Osteocyte (in vitro differentiated cells): ENCODE measurements at places on chromosomes 3 and 15. TPM values are rescaled to one million over a fixed set of nuclear protein-coding genes. Genes with fewer than 3 reads are reported as not detected.

CKMT1A gene
- not detected in 2 replicates for total RNA-seq

ACVR2B gene
- total RNA-seq, result 9.4 and 10.3 TPM in 2 replicates

FRMD4B gene
- total RNA-seq, result 0.52 and 1.3 TPM in 2 replicates

CAND2 gene
- 9.6 and 10.4 TPM in 2 replicates for total RNA-seq

SLC22A14 gene
- total RNA-seq, result 0.30 and 0.47 TPM in 2 replicates

MCCC1 gene
- total RNA-seq, result 37.4 and 37.9 TPM in 2 replicates

PARP9 gene
- 18.4 and 18.9 TPM in 2 replicates for total RNA-seq

ZDHHC23 gene
- total RNA-seq, result 0.18 and 0.27 TPM in 2 replicates

TCTA gene
- 34.7 and 36.4 TPM in 2 replicates for total RNA-seq

ADGRG7 gene
- total RNA-seq, result not detected in 2 replicates

CA12 gene
- 0.76 and 0.97 TPM in 2 replicates for total RNA-seq

CHRNB4 gene
- not detected in 2 replicates for total RNA-seq

HHATL gene
- total RNA-seq, result not detected in 2 replicates

ASB14 gene
- not detected in 2 replicates for total RNA-seq

NMNAT3 gene
- total RNA-seq, result 2.2 and 2.5 TPM in 2 replicates

CD96 gene
- total RNA-seq, result not detected in 2 replicates

SLC12A1 gene
- not detected in 2 replicates for total RNA-seq

SV2B gene
- total RNA-seq, result not detected in 2 replicates

PLAAT1 gene
- total RNA-seq, result not detected in 2 replicates

PRICKLE2 gene
- total RNA-seq, result 24.7 and 25.2 TPM in 2 replicates

MUC20 gene
- total RNA-seq, result 6.2 and 7.6 TPM in 2 replicates

DNAH12 gene
- 0.05 and 0.08 TPM in 2 replicates for total RNA-seq

MOBP gene
- not detected in 2 replicates for total RNA-seq

BRPF1 gene
- 18.3 and 23.0 TPM in 2 replicates for total RNA-seq

ZNF501 gene
- 4.0 and 4.9 TPM in 2 replicates for total RNA-seq

MLF1 gene
- 10.6 and 11.8 TPM in 2 replicates for total RNA-seq

RAB5A gene
- total RNA-seq, result 83.0 and 84.8 TPM in 2 replicates

RPUSD3 gene
- total RNA-seq, result 35.9 and 36.1 TPM in 2 replicates

GREM1 gene
- 252 and 294 TPM in 2 replicates for total RNA-seq

PTX3 gene
- 45.7 and 51.8 TPM in 2 replicates for total RNA-seq

GMNC gene
- total RNA-seq, result 2.2 and 2.8 TPM in 2 replicates

GOLGA8M gene
- total RNA-seq, result 2.7 and 3.5 TPM in 2 replicates

VGLL3 gene
- total RNA-seq, result 528 and 587 TPM in 2 replicates

TNNC1 gene
- 0.60 TPM in 1 of 2 replicates, not detected in the other for total RNA-seq

CLEC3B gene
- 166 and 181 TPM in 2 replicates for total RNA-seq

CILP gene
- 0.19 TPM in 1 of 2 replicates, not detected in the other for total RNA-seq

TMEM266 gene
- total RNA-seq, result not detected in 2 replicates

RLBP1 gene
- total RNA-seq, result not detected in 2 replicates

C3orf22 gene
- not detected in 2 replicates for total RNA-seq

CHL1 gene
- not detected in 2 replicates for total RNA-seq

DPPA2 gene
- total RNA-seq, result not detected in 2 replicates

SPG21 gene
- 116 and 120 TPM in 2 replicates for total RNA-seq

FGF12 gene
- total RNA-seq, result not detected in 2 replicates

ENTPD3 gene
- total RNA-seq, result not detected in 2 replicates

COL6A5 gene
- not detected in 2 replicates for total RNA-seq

ABTB1 gene
- 69.8 and 73.4 TPM in 2 replicates for total RNA-seq

MAP1A gene
- 27.6 and 29.2 TPM in 2 replicates for total RNA-seq

FBXL22 gene
- 0.48 and 0.52 TPM in 2 replicates for total RNA-seq

LYZL4 gene
- total RNA-seq, result not detected in 2 replicates

AADACL2 gene
- total RNA-seq, result not detected in 2 replicates

CTXN2 gene
- not detected in 2 replicates for total RNA-seq

LXN gene
- 4.0 and 7.3 TPM in 2 replicates for total RNA-seq

CSPG5 gene
- 0.42 and 0.59 TPM in 2 replicates for total RNA-seq

WDR49 gene
- total RNA-seq, result 0.31 TPM in 1 of 2 replicates, not detected in the other
